ENCODE measurements at places on chromosomes 3 and 15. TPM values are rescaled to one million over a fixed set of nuclear protein-coding genes. Genes with fewer than 3 reads are reported as not detected.

Gene ALDH1L1
- 48.0 TPM for total RNA-seq

Gene PLD1
- total RNA-seq = 39.2 TPM

Gene ITGA11
- 2.9 TPM for total RNA-seq

Gene KBTBD12
- total RNA-seq = 8.3 TPM

Gene CDAN1
- 16.6 TPM for total RNA-seq

Gene SNTN
- total RNA-seq = not detected

Gene PPP4R2
- total RNA-seq = 66.5 TPM

Gene CX3CR1
- total RNA-seq = 20.0 TPM

Gene RAB43
- 13.4 TPM for total RNA-seq

Gene HDC
- not detected for total RNA-seq

Gene WNT5A
- 6.2 TPM for total RNA-seq

Gene STARD9
- 27.0 TPM for total RNA-seq

Gene PLA2G4E
- 0.11 TPM for total RNA-seq

Gene OXSM
- 9.1 TPM for total RNA-seq

Gene DNAJA4
- 150 TPM for total RNA-seq

Gene NOX5
- total RNA-seq = 0.31 TPM

Gene ANKUB1
- not detected for total RNA-seq

Gene LMAN1L
- 2.1 TPM for total RNA-seq

Gene ASB14
- total RNA-seq = not detected

Gene SYNPR
- total RNA-seq = 96.3 TPM

Gene STRIT1
- total RNA-seq = not detected

Gene RPP25
- 10.0 TPM for total RNA-seq

Gene UROC1
- total RNA-seq = 0.24 TPM

Gene SLC28A2
- 0.32 TPM for total RNA-seq

Gene EHHADH
- total RNA-seq = 4.5 TPM

Gene MYZAP
- total RNA-seq = 2.6 TPM

Gene GRK7
- total RNA-seq = not detected

Gene CFAP91
- total RNA-seq = 12.3 TPM

Gene GOLGA8S
- 1.6 TPM for total RNA-seq

Gene XRN1
- total RNA-seq = 60.1 TPM

Gene SMCO1
- 0.32 TPM for total RNA-seq

Gene MAGI1
- 97.2 TPM for total RNA-seq

Gene CTXN2
- total RNA-seq = 2.5 TPM

All from dorsolateral prefrontal cortex (tissue), 122 donors.